ENCODE measurements at places on chromosomes 16 and 17. TPM values are rescaled to one million over a fixed set of nuclear protein-coding genes. Genes with fewer than 3 reads are reported as not detected.

Gene SIAH1
- total RNA-seq, result 45.2 TPM

Gene KRT12
- total RNA-seq, result not detected

Gene KATNB1
- total RNA-seq, result 20.9 TPM

Gene SEC14L5
- total RNA-seq, result 1.3 TPM

Gene KRT16
- 2.6 TPM for total RNA-seq

Gene KRT33B
- total RNA-seq, result not detected

Gene FBXO39
- total RNA-seq, result 1.3 TPM

DNA sequence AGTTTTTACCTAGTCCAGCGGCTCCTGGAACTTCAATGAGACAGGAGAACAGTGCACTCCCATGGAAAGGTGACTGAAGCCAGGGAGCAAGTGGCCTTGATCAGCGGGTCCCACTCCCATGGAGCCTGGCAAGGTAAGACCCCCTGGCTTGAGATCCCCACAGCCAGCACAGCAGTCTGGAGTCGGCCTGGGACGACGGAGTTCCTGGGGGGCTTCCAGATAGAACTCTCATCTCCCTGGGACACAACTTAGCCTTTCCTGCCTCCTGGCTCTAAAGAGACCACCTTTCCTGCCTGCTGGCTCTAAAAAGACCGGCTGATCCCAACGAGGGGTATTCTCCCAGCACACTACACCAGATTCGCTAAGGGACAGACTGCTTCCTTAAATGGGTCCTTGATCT, 1279.0 kb upstream of the GOT2 start:
- DNase-seq, result no peak

GRCh38 chr16:24253192-24253591, 2.9 kb upstream of the CACNG3 start:
- no peak for DNase-seq

- no peak for DNase-seq
Measured at GRCh38 chr16:84266451-84266850, 26.6 kb upstream of the KCNG4 start.

DNA sequence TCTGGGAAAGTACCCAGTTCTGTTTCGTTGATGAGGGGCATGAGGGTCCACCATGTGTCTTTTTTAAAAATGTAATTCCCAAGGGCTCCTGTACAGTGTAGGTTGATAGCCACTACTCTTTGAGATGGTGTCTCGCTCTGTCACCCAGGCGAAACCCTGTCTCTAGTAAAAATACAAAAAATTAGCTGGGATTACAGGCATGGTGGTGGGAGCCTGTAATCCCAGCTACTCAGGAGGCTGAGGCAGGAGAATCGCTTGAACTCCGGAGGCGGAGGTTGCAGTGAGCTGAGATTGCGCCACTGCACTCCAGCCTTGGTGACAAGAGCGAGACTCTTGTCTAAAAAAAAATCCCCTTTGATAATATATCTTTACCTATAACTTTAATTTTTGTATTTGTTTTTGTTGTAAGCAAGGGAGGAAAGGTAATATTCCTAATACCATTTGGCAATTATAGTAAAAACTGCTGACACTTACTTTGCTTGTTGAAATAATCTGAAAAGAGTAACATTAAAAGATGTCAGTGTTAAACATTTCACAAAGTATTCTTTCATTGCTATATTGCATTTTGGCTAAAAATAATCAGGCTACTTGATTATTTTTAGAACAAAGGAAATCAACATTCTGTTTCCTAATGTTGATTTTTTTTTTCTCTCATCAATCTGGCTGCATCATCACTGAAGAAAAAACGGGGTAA, 11.8 kb downstream of the KPNA2 start:
- DNase-seq, result no peak

GRCh38 chr16:13471036-13471435, 448.9 kb upstream of the ERCC4 start:
- no peak for DNase-seq

DNA sequence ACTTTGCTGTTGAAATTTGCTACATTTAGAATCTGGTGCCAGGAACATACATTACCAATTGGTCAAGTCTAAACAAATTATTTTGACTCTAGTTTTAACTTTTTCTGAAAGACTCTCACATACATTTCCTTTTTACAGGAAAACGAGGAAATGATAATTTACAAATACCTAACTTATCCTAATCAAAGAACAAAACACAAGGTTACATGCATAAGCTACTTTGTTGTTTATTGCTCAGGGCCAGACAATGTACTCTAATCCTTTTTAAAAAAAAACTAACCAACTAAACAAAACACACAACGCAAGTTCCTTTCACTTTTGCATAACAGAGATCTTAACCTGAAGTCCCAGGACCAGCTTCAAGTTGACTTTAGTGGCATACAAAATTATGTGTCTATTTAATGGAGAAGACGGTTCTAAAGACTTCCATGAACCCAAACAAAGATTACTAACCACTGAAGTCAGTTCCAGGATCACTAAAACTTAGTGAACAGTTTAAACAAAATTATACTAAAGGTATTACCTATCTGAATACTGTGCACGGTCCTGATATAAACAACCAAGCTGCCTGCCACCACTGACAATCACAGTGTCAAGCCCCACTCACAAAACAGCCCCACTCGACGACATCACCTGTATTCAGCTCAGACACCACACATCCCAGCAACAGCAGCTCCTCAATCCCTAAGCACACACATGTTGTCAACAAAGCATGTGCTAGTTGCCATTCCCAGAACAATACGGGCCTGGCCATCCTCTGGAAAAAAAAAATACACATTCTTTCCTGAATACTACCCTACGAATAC, 1.9 kb downstream of the ZNF652 start:
- no peak for DNase-seq

DNA sequence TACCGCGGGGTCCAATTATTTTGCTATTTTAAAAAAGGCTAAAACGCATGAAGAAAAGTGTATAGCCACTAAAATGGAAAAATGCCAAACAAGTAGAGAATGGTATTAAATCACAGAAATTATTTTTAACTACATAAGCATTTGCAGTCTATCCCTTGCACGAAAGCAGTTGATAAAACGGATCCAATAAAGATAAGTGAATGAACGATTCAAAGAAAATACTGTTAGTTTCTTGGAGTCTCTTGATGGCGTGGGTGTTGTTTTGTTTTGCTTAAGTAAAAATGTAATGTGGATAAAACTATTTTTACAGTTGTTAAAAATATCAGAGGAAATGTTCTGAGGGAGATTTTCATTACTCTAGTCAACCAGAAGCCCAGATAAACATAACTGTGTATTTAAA, 9.3 kb downstream of the HS3ST3A1 start:
- DNase-seq, result no peak

- DNase-seq, result no peak
Measured at GRCh38 chr17:2796164-2797125, at the start of gene RAP1GAP2. Gene RAP1GAP2 (plus strand): TSS chr17:2796438. CDS start chr17:2796528, 90 bp downstream.

DNA sequence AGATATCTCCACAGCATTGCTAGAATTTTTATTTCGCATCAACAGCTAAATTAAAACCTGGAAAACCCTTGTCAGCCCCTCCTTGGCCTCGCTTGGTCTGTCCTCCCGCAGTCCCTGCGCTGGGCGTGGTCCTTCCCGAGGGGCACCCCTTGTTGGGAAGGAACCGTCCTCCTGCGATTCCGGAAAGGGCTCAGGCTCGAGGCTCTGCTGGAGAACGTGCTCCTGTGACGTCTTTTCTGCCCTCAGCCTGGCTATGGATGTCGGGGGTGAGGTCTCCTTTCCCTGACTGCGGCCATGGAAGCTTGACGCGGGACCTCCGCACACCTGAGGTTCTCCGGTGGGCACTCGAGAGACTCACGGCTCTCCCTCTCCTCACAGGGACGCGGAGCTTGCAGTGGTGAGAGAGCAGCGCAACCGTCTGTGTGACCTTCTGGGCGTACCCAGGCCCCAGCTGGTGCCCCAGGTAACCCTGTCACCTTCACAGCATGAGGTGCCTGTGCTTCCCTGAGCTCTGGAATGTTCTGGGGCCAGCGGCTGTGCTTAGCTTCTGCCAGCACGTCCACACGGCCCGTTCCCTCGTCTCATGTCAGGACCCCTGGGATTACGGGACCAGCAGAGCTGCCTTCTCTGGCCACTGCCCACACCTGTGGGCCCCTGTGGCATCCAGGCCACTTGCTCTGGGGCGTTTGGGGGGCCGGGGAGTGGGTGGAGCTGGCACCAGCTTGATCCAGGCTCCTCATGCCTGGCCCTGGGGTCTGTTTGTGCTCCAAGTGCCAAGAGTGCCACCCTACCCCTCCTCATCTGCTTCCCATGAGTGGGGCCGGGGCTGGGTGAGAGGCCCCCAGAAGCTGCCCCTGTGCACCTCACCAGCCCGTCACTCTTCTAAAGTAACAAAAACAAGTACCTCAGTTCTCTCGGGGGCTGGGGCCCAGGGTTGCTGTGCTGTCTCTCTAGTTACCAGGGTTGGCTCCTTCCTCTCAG, 101.5 kb upstream of the ZNF750 start:
- DNase-seq, result peak; percentile 45

- no peak for DNase-seq
Measured at GRCh38 chr16:13940397-13940933, 20.5 kb downstream of the ERCC4 start.

DNA sequence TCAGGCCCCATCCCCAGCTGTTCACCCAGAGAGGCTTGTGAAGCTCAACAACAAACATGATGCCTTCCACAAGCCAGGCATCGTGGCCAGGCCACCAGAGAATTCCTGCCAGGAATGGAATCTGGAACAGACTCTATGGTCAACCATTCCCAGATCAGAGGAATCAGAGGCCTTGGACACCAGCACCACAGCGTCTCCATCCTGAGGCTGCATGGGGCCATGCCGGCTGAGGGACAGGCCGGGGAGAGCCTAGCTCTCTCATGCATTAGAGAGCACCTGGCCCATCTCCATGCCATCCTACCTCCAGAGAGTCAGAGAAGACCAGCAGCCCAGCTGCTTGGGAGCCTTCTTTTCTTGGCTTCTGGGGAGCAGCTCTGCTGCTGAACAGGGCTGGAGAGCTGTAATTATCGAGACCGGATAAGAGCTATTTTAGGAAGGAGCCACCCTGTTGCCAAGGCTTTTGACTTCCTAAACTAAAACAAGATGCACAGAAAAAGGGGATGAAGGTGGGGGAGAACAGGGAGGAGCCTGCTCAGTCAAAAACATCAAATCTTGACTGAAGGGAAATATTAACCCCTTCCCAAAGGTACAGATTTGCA, 24.5 kb upstream of the MTMR4 start:
- no peak for DNase-seq

Measured in breast epithelium (tissue), 4 donors.